Central memory CD8-positive, alpha-beta T cell (primary cell): ENCODE measurements at places on chromosomes 12 and 14.

DNA sequence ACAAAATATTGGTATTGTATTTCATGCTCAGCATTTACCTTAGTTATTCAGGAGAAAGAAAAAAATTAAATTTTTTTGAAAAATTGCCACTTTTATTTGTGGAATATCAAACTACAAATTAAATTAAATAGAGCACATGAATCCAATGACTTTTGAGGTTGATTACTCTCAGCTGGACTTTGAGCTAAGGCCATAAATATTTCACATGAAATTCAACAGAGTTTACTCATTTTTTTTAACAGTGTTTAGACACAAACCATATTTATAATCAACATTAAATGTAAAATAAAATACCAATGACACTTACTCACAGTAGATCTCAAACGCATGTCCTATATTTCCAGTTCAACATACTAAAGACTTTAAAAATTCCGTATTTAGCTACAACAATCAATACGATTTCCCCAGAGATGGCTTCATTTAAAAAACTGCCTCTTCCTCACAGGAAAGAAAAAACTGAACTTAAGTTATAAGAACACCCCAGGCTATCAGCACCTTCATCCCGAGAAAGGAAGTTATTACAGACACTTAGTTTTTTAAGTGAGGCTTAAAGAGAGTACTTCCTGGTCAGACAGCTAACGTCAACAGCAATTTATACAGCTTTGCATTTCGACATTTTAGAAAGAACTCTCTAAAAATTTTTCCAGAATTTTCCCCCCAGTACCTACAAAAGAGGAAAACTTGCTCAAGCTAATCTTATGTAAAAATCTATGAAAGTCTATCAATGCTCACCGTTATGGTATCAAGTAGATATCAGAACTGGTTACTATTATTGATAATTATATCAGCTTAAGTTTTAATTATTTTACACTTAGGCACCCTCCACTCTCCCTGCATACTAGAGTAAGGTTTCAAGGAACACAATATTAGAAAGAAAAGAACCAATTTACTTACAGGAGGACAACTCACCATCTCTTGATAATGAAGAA is 13.8 kb downstream of the TAOK3 start:
- DNase-seq: no peak

GRCh38 chr12:105977236-105977635 is 161.5 kb downstream of the NUAK1 start:
- DNase-seq: no peak

DNA sequence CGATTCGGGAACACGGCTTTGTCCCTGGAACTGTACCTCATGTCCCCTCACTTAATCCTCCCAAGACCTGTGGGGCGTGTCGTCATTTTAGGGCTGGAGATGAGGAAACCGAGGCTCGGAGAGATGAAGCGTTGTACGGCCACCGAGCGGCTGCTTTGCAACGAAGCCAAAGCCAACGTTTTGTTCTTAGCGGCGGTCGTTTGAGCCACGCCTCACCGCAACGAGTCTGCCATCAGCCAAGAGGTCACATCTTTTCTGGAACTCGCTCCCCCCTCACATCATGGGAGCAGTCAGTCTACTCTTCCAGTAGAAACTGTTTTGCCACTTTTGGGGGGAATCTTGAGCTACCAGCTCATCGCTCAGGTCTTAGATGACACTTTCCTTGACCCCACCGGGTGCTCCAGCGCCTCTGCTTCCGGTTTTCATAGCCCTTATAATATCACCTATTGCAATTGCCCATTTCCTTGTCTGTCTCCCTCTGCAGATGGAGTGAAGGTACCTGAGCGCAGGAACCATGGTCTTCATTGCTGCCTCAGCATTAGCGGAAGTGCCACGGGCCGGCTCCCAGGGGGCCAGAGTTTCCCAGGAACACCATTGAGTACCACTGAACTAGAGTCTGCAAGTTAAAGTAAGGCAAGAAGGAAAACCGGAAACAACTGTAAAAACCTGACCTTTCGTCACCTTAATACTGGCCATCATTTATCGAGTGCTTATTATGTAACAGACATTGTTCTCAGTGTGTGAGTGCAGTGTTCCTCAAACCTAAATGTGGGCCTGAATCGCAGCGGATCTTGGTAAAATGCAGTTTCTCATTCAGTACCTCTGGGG is 19.6 kb downstream of the NINJ2 start:
- no peak for DNase-seq

DNA sequence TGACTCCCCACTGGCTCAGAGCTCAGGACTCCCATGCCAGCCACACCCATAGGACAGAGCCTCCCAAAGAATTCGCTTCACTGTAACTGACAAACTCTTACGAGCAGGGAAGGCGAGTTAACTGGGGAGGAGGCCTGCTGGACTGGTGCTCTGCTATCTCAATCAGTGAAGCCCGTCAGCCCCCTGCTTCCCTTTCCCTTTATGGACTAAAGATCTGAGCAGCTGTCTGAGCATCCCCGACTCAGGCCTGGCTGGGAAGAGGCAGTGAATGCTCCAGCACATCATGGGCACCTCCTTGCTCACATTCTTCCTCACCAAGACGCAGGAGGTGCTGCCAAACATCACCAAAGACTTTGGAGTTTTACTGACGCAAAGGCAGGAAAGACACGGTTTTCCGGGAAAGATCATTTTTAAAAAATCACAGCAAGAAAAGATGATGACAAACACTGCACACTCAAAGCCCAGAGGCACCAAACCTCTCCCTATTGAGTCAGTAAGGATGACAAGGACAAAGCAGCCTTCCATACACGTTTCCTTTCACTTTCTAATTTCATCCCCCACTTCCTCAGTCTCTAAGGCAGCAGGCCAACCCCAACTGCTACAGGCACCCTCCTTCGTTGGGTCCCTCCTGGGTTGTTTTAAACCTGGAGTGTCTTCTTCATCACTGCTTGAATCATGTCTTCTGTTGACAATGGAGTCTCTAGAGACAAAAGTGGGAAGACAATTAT is 45.0 kb upstream of the P2RX7 start:
- DNase-seq: no peak
